Prostate gland (tissue), 2 donors: ENCODE measurements at places on chromosomes 16 and 17. TPM values are rescaled to one million over a fixed set of nuclear protein-coding genes. Genes with fewer than 3 reads are reported as not detected.

GRCh38 chr17:79720705-79721292 lies 9.9 kb upstream of the ENPP7 start:
- DNase-seq = no peak

CNGB1 gene
- 0.34 TPM for total RNA-seq

DNA sequence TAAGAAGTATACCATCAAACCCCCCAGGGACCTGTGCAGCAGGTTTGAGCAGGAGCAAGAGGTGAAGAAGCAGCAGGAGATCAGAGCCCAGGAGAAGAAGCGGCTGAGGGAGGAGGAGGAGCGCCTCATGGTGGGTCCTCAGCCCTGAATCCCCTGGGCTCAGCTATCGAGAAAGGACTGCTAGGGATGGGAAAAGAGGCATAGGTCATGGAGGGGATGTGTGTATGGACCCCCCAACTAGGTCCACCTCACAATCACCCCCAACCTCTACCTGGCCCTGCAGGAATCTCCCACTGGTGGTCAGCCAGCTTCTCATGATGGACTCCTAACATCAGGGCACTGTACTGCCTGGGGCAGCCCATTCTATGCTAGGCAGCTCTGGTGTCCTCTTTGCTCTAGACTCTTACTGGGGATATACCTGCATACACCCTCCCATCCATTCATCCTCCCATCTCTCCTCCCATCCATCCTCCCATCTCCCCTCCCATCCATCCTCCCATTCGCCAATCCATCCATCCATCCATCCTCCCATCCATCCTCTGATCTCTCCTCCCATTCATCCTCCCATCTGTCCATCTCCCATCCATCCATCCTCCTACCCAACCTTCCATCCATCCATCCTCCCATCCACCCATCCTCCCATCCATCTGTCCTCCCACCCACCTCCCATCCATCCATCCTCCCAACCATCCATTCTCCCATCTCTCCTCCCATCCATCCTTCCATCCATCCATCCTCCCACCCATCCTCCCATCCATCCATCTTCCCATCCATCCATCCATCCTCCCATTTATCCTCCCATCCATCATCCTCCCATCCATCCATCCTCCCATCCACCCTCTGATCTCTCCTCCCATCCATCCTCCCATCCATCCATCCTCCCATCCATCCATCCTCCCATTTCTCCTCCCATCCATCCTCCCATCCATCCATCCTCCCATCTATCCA lies 10.6 kb downstream of the DRC7 start:
- DNase-seq = no peak

DNA sequence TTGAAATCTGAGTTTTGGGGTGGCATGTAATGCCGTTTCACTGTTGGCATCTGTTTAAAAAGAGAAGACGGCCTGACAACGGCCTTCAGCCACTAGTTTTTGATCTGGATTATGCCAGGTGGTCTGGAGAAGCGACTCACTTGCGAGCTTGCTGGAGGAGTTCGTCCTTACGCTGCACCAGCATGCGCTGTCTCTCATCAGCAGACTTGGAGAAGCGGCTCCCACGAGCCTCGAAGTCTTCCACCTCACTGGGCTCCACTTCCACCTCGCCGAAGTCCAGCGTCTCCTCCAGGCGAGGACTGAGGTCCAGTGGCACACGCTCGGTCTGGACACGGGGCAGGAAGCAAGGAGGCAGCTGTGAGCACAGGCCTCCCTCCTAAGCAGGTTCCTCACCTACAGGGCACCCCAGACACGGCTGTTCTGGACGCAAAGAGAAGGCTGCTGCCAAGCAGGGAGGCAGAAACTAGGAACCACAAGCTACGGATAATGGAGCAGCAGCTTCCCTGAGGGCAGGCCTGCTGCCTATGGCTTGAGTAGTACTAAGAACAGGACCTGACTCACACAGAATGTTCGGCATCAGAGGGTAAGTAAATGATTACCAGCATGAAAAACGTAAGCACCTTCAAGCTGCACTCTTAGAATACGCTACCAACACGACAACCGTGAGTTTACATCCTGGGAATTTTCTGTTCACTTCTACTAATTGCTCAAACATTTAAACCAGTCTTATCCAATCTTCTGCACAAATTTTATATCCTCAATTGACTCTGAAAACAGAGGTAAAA lies 61.4 kb downstream of the AMFR start:
- no peak for DNase-seq

HBM gene
- not detected for total RNA-seq

GRCh38 chr17:46154151-46154816 lies 38.9 kb downstream of the KANSL1 start:
- no peak for DNase-seq

- DNase-seq = no peak
Observed at GRCh38 chr16:82979406-82980111, 352.8 kb downstream of the CDH13 start.

SYNGR3 gene
- total RNA-seq = 4.0 TPM

CX3CL1 gene
- total RNA-seq = 30.2 TPM

DNA sequence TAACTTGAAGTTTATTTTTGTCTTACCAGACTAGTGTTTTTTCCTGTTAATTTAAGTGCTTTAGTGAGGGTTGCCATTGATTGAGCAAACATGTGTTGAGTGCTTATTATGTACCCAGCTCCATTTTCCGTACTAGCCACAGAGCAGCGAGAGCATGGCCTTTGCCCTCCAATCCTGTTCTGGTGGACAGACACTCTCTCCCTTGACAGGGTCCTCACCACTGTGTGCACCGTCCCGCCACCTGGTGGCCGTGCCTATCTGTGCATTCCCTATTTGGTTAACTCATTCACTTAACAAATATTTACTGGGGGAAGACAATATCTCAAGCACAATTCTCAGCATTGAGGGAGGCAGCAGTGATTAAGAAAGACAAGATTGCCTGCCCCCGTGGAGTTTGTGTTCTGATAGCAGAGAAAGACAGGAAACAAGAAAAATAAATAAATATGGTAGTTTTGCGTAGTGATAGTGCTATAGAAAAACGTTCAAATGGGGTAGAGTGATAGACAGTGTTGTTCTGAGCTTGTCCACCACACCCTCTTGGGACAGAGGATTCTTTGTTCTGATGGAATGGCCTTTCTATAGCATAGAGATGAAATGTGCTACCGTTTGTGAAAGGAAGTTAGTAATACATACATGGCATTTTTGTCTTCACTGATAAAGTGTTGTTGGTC lies 13.0 kb downstream of the CDH13 start:
- DNase-seq = no peak

GRCh38 chr16:8998108-8998507 lies 34.4 kb upstream of the USP7 start:
- DNase-seq = no peak

DNA sequence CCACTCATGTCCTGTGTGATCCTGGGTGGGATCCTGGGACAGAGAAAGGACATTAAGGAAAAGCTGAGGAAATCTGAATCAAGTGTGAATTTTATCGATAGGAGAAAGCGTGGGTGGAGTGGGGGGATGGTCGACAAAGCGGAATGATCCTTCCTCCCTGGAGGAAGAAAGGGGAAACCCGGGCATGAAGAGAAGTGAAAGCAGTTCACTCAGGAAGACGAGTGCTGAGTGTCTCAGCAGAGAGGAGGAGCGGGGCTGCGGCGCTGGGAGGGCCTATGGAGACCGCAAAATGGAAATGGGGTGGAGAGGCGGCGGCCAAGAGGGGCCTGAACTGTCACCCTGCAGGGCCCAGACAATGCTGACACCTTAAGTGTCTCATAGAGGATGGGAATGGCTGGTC lies 8.7 kb downstream of the ZDHHC7 start:
- DNase-seq = no peak
